Iris pigment epithelial cell (primary cell): ENCODE measurements at places on chromosomes 12 and 14.
A peak's percentile ranks its signal among the peaks of the same experiment; 100 is the strongest.

DNA sequence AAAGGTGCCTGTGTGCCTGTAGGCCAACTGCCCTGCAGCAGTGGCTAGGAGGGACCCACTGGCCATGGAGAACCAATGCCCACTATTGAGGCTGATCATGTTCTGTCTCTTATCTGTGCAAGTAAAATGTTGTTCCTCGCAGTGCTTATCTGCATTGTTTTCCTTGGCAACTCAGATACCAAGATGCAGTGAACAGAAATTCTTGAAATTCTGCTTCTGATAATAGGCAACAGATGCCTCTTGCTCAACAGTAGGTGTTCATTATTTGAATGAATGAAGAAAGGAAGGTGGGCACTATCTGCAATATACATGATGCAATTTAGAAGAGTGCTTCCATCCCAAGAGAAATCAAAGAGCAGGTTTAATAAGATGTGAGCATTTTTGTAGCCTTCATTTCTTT, 232.2 kb downstream of the NUAK1 start:
- peak; percentile 22 for DNase-seq

DNA sequence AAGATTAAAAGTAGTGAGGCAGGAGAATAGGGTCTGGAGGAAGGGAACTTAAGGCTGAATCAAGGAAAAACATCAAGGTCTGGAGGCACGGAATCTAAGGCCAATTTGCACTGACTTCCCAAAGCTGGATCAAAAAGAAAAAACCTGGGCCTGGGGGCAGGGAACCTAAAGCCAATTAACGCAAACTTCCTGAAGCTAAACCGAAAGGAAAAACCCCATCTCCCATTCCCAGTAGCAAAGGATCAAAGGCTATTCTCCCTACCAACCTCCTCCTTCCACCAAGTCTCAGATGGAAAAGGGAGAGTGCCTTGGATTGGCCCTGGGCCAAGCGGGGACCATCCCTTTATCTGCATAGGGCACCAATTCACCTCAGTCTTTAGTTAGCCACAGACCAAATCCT, 384.2 kb downstream of the GRIN2B start:
- DNase-seq = no peak

DNA sequence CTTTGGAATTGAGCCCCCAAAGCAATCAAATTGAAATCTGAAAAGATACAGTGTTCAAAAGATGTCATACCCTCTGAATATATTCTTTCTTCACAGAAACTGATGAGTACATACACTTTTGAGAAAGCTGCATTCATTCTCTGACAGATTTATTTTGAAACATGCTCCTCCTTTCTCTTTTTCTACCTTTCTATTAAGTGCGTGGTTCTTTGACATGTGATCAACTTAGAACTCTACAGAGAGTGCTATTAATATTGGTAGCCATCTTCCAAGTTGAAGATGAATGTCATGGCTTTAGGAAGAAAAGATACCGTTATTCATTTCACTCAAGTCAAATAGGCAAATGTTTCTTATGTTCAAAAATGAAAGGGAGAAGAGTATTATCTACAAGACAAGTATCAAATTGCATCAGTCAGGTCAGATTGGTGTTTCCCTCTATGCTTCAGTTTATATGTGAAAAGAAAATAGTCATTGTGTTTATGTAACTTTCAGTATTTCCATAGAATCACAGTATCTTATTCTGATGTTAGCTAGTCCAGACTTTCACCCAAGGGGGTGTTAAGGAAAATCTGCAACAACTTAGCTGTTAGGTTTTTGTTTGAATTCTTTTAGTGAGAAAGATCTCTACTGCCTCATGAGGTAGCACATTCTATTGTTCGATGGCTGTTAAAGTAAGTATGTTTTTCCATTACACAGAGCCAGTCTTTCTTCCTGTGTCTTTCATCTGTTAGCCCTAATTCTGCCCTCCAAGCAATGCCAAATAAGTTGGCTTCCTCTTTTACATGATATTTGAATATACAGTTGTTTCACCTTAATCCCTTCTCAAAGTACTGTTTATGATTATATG, 55.4 kb upstream of the GARIN2 start:
- peak; percentile 27 for DNase-seq

- DNase-seq = no peak
These were observed 187.3 kb downstream of the MIPOL1 start for GRCh38 chr14:37384870-37385596.

DNA sequence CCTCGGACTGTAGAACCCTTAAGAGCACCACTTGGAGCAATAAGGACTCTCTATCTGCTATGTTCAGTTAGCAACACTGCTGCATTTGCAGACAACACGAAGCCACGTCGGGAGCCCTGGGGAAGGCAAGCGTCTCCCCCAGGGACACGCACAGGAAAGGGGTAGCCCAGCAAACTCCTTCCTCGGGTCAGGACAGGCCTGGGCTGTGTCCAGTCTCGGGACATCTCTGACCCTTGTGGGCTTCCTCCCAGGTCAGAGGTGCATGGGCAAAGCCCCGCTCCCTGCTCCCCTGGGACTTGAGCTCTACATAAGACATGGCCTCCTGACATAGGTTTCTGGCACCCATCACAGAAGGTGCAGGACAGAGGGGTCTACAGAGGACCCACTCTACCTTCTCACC, 119.5 kb downstream of the PIWIL1 start:
- DNase-seq = no peak

DNA sequence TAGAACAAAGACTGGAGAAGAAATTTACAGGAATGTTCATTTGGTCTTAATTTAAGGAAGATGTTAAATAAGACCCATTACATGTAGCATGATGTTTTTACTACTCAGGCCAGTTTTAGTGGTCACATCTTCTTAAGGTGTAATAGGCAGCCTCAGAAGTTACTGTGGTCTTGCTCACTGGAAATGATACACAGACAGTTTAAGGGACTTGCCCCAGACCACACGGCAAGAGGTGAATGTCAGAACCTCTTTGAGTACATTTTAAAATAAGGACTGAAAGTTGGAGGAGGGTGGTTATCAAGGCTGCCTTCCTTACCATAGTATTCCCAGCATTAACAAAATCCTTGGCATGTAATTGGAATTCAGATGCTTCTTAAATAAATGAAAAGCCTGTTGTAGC, 37.9 kb downstream of the LRRK2 start:
- DNase-seq = peak; percentile 16

DNA sequence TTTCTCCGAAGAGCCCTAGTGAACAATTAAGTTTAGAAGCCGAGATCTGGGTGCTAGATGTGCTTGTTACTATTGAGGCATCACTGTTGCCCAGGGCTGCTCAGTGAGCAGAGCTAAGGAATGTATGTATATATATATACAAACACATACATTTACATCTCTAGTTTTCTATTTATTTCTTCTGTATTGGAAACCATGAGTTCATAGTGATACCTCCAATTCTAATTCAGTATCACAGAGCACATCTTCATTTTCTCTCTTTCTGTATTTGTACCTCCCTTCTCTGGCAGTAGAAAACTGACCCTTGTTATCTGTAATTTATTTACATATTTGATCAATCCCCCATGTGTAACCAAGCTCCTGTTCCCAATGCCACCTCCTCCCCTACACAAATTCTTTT, 40.7 kb upstream of the FUT8 start:
- no peak for DNase-seq

DNA sequence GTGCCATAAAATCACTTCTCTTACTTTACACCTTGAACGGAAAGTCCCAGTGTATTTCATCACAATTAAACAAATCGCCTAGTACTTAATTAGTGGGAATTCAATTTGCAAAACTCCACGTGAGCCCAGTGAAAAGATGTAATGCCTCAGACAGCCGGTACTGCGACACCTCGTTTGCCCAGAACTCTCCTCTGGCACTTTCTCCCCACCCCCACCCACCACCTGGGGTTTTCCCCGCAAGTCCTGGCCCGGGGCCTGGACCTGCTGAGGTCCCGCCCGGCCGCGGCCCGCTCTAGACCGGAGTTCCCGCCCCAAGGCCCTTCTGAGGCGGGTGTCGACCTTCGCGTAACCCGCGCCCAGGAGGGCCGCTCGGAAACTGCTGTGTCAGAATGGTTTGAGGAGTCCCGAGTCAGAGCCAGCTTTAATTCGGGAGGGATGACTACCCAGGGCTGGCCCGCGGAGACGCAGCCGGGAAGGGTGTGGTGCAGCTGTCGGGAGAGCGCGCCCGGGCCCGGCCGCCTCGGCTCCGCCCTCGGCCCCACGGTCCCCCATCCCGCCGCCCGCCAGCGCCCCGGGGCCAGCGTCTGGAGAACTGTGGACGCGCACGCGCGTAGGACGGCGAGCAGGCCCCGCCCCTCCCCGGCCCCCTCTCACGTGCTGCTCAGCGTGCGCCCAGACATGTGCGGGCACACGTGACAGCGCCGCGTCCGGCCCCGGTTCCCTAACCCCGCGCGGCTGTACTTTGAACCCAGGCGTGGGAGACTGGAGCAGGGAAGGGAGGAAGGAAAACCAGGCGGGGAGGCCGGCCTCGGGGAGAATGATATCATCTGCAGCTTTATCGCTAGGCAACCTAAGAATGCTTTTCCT, 10.8 kb downstream of the BHLHE41 start:
- DNase-seq = peak; percentile 88

DNA sequence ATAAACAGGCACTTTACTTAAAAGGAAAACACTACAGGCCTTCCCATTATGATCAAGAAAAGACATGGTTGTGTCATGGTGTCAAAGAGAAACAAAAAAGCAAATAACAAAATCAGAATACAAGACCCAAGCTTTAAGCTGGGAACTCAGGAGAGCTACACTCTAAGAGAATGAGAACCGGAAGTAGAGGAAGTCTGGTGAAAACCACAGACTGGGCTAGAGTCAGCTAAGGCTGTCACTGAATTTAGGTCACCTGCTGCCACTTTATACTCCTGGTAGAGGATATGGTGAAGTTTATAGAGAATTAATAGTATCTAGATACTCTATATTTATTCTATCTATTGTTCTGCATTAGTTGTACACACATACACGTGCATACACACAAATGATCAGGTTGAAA, 971.7 kb downstream of the FLRT2 start:
- no peak for DNase-seq

DNA sequence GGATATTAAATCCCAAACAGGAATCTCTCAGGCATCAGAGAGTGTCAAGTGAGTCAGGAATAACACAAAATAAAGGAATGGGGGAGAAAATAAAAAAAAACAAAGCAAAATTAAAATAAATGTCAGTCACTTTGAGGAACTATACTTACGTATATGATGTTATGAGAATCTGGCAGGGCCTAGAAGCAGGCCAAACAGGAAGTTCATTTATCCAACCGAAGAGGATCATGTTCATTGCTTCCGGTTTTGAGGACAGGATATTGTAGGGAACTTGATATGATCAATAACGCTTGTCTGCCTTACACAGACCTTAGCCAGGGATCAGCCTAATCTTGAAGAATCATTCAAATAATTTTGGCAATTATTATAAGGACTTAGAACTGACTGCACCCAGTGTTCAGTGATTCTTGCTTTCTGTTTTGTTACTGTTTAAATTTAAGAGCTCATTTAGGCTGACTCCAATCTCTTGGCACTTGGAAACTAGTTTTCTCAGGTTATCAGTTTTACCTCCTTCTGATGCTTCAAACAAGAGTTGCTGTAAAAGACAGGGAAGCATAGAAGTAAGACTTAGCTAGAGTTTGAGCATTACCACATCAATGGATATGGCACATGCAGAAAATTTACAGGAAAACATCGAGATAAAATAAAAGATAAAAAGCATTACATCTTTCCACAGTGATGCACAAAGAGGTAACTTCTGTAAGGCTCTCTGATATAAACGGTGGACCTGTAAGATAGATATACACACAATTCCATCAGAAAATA, 53.4 kb downstream of the ZFC3H1 start:
- no peak for DNase-seq

GRCh38 chr14:81454572-81455218, 54.6 kb upstream of the STON2 start:
- DNase-seq = no peak

GRCh38 chr14:99512571-99513182, 31.5 kb downstream of the CCNK start:
- no peak for DNase-seq
